HuH-7.5 (cell line): ENCODE measurements at places on chromosomes 16 and 17.

GRCh38 chr17:83099086-83099555 is 19.7 kb downstream of the METRNL start:
- DNase-seq, result no peak

DNA sequence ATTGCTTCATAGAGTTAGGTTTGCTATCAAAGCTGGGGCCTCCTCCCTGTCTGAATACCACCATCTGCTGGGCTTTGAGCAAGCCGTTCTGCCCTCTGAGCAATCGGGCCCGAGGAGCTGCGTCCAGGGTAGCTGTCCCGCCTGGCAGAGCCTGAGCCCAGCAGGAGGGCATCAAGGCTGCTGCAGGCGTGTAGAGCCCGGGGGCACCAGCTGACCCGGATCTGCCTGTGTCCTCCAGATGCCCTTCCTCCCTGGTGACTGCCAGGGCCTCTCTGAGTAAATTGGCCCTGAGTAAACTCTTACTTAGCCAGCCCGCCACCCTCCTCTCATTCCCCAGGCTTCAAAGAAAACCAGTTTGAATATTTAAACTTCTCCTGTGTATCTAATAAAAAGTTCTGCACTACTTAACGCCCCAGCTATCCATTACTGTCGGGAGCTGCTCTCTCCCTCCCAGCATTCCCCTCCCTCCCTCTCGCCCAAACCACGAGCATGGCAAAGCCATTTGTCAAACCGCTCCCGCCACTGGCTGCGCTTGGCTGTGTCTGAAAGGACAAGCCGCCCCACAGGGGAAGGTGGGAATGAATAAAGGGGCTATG is 16.4 kb downstream of the CDK5RAP3 start:
- no peak for DNase-seq

- peak; percentile 83 for DNase-seq
These were observed 37.8 kb upstream of the RASD1 start for GRCh38 chr17:17533901-17534441.

DNA sequence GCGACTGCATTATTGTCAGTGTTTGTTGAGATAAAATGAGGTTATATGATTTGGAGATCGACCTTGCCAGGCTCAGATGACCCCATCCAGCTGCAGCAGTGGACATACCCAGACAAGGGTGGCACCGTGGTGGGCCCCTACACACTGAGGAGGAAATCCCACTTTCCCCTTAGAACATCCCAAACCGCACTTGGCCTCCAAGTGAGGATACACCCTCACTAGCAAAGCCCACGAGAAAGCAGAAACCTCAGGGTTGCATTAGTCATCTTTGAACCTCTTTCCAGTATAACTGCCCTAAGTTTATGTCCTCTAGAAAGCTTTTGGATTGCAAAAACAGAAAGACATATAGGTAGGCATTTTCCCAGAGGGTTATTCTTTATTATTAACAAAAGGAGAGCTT is 101.5 kb downstream of the CLEC16A start:
- no peak for DNase-seq

GRCh38 chr17:76897023-76897422 is 28.8 kb downstream of the MGAT5B start:
- no peak for DNase-seq

- DNase-seq, result no peak
These were observed 55.9 kb downstream of the ANKRD11 start for GRCh38 chr16:89434490-89434889.

- DNase-seq, result peak; percentile 19
These were observed 221.6 kb upstream of the DYNLRB2 start for GRCh38 chr16:80319181-80319580.

DNA sequence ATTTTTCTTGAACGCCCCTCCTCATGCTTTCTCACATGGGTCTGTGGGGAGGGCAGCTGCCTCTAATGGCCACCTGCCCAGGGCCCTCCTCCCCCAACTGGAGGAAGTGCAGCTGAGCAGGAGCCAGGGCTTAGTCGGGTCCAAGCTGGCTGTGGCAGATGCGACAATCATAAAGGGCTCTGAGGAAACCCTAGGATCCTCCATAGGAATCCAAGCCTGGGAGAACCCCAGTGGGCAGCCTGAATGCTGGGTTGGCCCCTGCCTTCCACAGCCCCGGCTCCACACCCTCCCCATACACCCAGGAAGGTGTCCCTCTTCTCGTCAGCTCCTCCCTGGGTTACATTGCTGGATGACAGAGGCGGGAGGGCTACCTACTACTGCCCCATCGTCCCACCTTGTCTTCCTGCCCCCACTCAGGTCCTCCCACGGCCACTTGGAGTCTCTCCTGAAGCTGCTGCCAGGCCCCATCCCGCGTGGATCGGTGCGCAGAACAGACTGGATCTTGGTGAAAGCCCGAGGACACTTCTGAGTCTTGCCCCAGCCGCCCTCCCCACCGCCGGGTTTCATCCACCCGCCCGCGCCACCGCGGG is 15.6 kb upstream of the CBFB start:
- no peak for DNase-seq

GRCh38 chr16:4957420-4957719 is 760 bp upstream of the SEC14L5 start:
- no peak for DNase-seq

- DNase-seq, result no peak
These were observed 4.2 kb downstream of the LDAF1 start for GRCh38 chr16:21162661-21163151.

- no peak for DNase-seq
These were observed 4.0 kb upstream of the SLFN12L start for GRCh38 chr17:35541434-35541833.

GRCh38 chr17:36894925-36895324 is 42.4 kb upstream of the LHX1 start:
- DNase-seq, result no peak

GRCh38 chr16:16007743-16008111 is 58.3 kb downstream of the ABCC1 start:
- no peak for DNase-seq

- DNase-seq, result no peak
These were observed 355.4 kb upstream of the ZFHX3 start for GRCh38 chr16:73403291-73403690.

- DNase-seq, result peak; percentile 36
These were observed 12.9 kb upstream of the ELAC2 start for GRCh38 chr17:13030459-13031300.

DNA sequence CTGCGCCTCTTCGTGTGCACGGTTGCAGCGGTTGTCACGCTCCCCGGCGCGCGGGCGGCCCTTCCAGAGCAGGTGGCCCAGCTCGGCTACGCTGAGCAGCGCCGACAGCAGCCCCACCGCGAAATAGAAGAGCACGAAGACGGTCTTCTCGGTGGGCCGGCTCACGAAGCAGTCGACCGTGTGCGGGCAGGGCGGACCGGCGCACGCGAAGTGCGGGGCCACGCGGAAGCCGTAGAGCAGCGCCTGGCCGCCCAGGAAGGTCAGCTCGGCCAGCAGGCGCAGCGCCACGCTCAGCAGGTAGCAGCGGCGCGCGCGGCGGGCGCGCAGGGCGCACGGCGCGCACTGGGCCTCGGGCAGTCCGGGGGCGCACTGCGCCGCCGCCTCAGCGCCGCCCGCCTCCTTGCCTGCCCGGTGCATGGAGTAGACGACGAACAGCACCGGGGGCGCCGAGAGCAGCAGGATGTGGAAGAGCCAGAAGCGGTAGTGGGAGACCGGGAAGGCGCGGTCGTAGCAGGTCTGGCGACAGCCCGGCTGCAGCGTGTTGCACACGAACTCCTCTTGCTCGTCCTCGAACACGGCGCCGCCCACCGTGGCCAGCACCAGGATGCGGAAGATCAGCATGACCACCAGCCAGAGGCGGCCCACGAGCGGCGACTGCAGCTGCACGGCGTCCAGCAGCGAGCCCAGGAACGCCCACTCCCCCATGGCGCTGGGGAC is 1.3 kb downstream of the GJD3 start:
- no peak for DNase-seq

DNA sequence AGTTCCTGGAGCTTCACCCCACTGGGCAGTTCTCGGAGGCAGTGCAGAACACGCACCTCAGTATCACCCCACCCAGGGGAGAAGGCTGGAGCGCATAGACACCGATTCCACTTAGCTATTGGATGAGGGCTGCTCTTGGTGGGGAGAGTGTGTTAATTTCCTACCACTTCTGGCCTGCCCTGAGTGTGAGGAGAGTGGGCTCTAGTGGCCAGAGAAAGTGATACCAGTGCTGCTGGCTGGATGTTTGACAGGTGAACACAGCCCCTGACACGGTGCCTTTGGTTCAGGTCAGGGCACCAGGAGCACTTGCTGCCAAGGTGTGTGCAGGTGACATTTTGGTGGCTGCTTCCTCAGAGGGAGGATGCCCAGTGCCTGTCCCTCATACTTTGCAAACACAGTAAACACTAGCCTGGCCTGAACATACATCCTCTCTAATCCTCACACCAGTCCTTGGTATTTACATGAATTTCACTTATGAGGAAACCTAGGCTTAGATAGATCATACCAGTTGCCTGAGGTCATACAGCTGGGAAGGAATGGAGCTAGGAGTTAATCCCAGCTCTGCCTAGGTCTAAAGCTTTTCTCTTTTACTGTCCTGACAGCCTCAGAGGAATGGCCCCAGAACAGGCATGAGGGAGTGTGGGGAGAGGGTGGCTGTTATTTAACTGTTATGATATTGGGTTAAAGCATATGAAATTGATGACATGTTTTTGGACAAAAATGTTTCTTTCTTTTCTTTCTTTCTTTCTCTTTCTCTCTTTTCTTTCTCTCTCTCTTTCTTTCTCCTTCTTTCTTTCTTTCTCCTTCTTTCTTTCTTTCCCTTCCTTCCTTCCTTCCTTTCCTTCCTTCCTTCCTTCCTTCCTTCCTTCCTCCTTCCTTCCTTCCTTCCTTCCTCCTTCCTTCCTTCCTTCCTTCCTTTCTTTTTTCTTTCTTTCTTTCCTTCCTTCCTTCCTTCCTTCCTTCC is 21.0 kb upstream of the ITGAX start:
- DNase-seq, result peak; percentile 45

GRCh38 chr16:58378401-58378800 is 13.9 kb upstream of the GINS3 start:
- DNase-seq, result no peak

GRCh38 chr16:53598511-53599275 is 95.7 kb upstream of the AKTIP start:
- DNase-seq, result no peak

DNA sequence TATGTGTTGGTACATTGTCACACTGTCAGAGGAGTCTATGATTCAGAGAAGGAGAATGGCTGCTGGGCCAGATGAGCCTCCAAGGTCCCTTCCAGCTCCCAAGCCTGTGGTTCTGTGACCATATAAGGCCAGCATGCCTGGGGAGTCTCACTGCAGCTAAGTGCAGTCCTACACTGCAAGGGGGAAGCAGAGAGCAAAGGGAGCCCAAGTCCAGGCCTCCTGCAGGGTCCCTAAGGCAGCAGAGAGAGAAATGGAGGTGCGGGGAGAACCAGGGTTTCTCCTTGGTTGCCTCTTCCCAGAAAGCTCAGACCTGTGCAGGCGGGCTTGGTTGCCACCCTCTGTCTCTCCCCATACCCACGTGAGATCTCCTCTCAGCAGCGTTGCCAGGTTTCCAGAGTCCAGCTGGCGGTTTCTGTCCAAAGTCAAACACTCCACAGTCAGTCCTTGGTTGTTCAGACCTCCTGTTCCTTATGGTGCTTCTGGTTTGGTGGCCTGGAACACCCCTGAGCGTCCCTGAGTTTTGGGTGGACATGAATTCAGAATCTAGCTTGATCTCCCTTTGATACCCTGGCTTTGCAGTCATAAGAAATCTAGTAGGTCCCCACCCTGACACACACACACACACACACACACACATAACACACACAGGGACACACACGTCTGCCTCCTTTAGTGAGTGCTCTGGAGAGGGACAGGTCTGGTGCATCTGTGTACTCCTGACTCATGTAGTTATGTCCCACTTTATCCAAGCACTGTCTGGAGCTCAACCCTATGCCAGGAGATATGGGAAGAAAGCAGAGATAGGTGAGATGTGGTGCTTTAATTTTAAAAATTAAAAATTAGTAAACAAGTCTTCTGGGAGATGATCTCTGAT is 78.8 kb downstream of the GNAO1 start:
- no peak for DNase-seq
